HuH-7.5 (cell line): ENCODE measurements at places on chromosomes 3 and 15.

DNA sequence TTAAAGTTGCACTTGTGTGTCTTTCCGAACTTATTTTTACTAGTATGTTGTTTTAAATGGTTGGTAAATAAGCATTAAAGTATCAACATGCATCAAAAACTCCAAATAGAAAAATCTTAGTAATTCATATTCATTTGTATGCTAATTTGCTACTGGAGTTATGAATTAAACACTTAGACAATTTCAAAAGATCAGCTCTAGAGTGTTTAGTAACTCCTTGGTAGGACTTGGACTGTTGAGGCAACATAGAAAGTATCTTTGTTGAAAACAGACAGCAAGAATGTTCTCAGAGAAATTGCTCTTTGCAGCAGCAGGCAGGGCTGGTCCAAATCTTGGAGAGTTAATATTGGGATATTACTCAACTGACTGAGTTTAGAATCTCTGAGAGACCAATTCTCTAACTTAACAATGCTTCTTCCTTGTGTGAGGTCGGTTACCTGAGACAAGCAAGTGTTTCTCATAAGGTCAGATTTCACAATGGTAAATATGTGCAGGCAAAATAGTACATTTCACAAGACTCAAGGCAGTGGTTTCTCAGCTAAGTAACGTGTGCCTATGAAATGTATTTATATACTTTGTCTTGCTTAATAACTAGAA is 147.8 kb upstream of the IL12A start:
- DNase-seq, result no peak

DNA sequence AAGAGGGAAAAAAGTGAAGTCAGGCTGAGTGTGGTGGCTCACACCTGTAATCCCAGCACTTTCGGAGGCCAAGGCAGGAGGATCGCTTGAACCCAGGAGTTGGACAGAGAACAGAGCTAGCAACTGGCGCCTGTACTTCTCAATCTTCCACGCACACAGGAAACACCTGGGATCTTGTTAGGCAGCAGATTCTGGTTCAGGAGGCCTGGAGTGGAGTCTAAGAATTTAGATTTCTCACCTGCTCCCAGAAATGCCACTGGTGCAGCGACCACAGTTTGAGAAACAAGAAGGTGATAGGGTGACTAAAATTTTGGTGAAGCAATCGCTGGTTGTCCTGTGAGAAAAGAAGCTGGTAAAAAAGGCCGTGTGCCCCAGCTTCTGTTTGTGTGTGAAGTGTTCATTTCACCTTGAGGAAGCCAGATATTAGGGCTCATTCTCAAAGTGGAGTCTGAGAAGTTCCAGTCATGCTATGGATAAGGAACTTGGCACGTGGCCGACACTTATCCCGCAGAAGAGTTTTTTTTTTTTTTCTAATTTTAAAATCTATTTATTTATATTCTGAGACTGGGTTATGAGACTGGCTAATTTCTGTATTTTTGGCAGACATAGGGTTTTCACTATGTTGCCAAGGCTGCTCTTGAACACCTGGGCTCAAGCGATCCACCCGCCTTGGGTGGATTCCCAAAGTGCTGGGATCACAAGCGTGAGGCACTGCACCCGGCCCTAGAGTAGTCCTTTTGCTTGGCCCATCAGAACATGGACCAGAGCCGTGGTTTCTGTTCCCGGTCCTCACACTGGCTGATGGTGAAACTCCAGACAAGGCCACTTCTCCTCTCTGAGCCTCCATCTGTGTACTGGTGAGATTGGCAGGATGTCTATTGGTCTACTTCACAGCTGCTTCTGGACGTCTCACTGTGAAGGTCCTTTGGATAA is 324.6 kb upstream of the PROK2 start:
- DNase-seq, result no peak

GRCh38 chr3:178823591-178824246 is 247.9 kb downstream of the ZMAT3 start:
- peak; percentile 3 for DNase-seq

- no peak for DNase-seq
These were observed 85.1 kb downstream of the OXNAD1 start for GRCh38 chr3:16349986-16350596.

DNA sequence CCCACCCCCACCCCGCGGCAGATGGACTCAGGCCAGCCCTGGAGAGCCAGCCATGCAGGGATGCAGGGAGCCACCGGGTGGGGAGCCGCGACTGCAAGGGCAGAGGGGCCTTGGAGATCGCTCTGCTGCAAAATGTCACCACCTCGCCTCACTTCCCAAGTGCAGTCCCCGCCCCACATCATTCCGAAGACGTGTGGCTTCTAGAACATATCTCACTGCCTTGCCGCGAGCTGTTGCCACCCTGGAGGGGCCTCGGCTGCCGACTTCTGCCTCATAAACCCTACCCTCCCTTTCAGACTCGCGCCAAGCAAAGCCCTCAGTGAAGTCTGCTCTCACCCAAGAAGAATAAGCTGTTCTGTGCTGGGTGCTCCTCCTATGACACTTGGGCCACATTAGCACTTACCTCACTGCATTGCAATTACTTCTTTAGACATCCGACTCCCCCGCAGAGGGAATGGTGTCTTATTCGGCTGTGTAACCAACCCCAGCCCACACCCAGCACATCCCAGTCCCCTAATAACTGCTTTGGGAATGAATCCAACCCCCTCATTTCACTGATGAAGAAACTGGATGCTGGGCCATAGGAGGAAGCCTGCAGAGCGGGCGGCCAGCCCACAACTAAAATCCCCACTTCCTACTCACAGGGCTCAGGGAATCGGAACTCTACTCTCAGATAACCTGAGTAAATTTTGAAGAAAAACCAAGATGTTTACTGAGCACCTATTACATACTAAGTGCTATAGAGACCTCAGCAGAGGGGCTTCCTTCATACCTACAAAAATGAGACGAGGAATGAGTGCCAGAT is 8.6 kb downstream of the TLE3 start:
- no peak for DNase-seq

GRCh38 chr3:197936819-197937384 is 13.1 kb upstream of the RPL35A start:
- no peak for DNase-seq

DNA sequence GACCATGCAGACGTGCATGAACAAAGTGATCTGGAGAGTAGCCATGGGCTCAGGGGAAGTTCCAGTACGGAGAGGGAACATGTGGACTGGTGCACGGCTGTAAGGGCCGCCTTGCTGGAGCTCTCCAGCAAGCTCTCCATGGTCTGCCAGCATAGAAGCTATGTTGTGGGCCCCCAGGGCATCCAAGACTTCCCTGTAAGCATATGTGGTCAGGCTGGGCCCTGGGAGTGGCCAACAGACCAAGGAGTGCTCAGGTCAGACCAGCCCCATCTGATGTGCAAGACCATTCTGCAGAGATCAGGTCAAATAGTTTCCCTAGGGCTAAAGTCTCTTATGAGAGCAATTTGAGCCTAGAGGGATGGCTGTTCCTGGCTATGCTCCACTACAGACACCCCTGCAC is 110.1 kb upstream of the DAZL start:
- no peak for DNase-seq

- DNase-seq, result no peak
These were observed 60.2 kb upstream of the ACP3 start for GRCh38 chr3:132256989-132257388.

DNA sequence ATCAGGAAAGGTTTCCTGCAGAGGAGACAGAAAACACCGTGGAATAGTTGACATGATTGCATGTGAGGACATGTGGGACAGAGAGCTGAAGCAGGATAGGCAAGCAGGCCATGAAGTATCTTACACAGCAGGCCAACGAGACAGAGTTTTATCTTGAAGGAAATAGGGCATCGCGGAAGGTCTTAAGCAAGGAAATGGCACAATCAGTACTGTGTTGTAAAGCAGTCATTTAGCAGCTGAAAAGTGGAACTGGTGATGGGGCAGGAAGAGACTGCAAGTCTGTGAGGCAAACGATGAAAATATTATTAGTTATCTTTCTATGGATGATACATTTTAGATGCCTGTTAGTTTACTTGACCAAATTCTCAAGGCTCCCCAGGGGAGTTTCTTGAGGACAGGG is 535.1 kb downstream of the SOX2 start:
- no peak for DNase-seq

GRCh38 chr3:67201026-67201425 is 202.9 kb downstream of the KBTBD8 start:
- no peak for DNase-seq

- no peak for DNase-seq
These were observed 231.1 kb downstream of the GBE1 start for GRCh38 chr3:81530180-81530939.

DNA sequence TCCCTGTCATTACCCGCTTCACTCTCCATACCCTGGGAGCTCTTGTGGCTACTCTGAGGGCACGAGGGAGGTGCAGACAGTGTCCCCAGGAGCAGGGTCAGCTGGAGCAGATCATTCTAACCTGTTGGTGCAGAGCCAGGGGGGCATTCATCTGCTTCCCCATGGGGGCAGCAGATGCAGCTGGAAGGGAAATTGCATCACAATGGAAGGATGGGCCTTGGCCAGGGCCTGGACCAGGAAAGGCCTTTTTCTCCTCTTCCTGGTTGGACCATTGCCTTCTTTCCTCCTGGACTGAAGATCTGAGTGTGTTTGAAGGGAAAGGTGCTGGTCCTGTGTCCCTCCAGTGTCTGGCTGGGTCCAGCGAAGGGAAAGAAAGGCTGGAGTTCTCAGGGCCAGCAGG is 55.7 kb downstream of the EPHB1 start:
- no peak for DNase-seq

GRCh38 chr3:187673012-187673411 is 2.8 kb upstream of the SST start:
- DNase-seq, result no peak

DNA sequence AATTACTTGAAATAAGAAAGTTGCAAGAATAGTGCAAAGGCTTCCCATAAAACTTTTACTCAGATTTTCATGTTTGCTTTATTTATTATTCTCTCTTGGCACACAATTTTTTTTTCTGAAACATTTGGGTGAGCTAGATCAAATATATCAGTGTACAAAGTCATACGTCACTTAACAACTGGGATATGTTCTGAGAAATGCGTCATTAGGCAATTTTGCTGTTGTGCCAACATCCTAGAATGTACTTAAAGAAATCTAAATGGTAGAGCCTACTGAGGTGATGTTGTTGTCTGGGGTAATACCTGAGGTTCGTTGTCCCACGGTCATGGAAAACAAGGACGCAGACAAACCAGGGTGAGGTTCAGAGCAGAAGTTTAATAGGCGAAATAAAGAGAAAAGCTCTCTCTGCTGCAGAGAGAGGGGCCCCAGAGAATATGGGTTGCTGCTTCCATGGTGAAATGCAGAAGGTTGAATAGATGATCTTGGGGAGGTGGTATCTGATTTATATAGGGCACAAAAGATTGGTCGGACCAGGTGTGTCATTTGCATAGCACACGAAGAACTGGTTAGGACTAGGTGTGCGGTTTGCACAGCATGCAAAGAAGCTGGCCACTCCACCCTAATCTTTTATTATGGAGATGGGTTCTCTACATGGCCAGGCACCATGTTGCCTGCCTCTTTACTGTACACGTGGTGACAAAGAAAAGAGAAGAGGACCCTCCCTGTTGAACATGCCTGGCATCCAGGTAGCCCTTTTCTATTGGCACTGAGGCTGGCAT is 8.8 kb upstream of the GRAMD1C start:
- DNase-seq, result no peak

GRCh38 chr3:52399131-52399530 is 45.8 kb downstream of the SEMA3G start:
- DNase-seq, result no peak

DNA sequence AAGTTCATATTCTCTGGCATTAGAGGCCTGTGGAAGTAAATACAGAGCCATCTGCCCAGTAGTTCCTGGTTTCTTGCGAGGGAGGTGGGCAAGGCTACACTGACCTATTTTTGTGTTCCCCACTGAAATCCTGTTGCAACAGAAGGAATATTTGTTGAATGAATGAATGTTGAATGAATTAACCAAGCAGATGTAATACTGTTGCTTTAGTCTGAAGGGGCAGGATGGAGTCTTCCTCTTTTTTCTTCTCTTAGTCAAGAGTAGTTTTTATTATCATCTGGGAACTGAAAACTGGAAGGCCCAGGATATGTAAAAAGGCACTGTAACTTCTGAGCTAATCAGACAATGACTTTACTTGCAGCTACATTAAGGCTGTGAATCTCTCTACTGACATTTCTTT is 17.1 kb downstream of the BLOC1S6 start:
- DNase-seq, result no peak

DNA sequence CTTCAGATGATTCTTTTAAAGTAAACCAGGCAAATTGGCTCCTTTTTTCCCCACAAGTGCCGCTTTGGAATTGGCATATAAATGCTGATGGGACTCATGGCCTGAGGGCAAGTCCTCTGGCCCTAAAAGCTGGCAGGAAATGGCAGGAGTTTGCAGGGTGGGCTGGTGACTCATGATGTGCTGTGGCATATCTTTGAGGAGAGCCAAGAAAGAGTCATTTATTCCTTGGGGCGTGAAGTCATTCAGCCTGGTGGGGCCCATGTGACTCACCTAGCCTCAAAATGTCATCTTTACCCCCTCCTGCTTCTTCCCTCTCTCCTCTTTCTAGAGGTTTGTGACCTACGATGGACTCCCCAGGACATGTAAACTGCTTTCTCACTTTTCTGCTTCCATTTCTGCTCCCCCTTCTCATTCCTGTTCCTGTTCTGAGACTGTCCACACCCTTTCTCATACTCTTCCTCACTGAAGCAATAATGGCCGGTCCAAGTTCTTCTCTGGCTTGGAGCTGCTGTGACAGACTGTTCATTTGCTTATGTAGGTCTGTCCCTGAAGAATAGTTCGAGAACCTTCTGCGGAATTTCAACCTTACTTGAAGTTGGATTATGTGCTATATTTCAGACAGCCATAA is 326.1 kb downstream of the SATB1 start:
- DNase-seq, result no peak

GRCh38 chr3:48548729-48549705 is 7.6 kb downstream of the PFKFB4 start:
- DNase-seq, result peak; percentile 87

- DNase-seq, result no peak
These were observed 20.5 kb upstream of the LMOD3 start for GRCh38 chr3:69142797-69143454.

DNA sequence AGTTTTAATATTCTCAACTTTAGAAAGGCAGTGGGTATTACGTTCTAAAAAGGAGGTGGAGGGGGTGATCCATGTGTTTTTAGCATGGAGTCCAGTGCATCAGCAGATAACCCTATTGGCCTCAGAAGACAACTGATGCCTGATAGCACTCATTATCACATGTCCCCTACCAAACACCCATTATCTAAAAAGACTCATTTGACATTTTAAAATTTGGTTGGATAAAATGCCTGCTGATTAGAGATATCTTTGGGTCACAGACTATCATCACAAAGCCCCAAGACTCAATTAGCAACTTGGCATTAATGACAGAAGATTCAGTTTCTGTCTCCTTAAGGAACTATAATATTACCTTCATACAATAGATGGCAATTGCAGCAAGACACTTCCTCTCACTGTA is 589.3 kb downstream of the RBMS3 start:
- no peak for DNase-seq
